ENCODE measurements at places on chromosomes 7 and 10.

DNA sequence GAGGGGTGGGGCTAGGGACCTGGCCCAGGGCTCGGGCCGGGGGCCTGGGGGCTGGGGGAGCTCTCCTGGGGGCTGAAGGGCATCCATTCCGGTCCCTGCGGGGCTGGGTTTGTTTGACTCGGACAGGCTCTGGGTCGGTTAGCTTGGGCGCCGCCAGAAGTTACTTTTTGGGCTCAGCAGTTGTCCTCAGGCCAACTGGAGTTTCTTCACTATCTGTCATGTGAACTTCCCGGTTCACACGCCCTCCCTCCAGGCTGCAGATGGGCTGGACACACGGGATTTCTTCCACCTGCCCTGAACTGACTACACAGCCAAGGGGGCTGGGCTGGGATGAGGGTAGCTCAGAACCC, 3.8 kb downstream of the SLC4A2 start:
- no peak for DNase-seq

- DNase-seq = no peak
Observed at GRCh38 chr7:92876836-92877235, 40.5 kb upstream of the CDK6 start.

DNA sequence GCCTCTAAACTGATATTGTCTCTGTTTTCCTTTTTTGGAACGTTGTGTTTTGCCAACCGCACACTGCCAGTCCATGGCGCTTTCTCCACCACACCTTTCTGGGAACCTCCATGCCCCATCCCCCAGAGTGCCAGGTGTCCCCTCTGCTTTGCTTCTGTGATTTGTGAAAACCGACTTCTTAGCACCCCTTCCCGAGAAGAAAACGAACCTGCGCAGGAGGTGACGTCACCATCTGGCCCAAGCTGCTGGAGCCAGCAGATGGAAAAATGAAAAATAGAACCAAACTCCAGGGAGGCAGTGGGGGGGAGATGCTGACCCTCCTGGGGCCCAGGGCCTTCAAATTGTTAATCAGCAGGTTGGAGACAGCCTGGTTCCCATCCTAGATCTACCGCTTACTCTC, 103.8 kb downstream of the HTR5A start:
- no peak for DNase-seq

DNA sequence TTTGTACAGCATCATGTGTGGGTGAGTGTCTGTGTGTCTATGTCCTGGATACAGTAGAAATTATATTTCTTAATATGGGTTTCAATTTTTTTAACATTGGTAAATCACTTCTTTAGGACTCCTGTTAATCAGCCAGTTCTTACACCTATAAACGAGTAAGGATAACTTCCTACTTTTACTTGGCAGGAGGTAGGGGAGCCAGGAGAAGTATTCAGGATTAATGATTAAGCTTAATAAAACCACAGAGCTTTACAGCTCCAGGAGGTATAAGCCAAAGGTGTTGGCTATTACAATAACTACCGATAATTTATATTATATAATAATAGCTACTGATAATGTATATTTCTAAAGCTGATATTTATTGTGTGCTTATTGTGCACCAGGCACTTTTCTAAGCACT, 1.7 kb upstream of the FAM3C start:
- DNase-seq = no peak

GRCh38 chr7:30022991-30023390, 3.5 kb downstream of the FKBP14 start:
- DNase-seq = no peak

- no peak for DNase-seq
Observed at GRCh38 chr10:114618722-114619121, 39.4 kb downstream of the ABLIM1 start.

DNA sequence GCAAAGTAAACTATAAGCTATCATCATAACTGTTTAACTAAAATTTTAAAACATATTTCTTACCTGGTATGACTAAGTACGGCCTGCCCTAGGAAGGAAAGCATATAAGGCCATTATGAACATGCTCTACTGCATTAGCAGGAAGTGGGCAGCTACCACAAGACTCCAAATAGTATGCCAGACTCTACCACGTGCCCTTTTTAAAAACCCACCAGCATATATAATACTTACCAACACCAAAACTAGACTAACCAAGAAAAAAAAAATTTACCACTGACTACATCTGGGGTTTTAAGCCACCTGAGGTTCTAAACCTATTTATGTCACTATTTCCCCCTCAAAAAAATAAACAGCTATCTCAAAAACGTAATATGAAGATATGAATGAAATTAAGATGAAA, 30.1 kb downstream of the NUDCD3 start:
- DNase-seq = no peak

- no peak for DNase-seq
Observed at GRCh38 chr7:31047313-31048146, 4.6 kb upstream of the ADCYAP1R1 start.

- no peak for DNase-seq
Observed at GRCh38 chr7:98178321-98178720, 32.9 kb upstream of the BHLHA15 start.

GRCh38 chr10:34638406-34639054, 176.6 kb downstream of the PARD3 start:
- peak; percentile 42 for DNase-seq

- DNase-seq = no peak
Observed at GRCh38 chr10:78578929-78579328, 489.8 kb upstream of the ZMIZ1 start.

GRCh38 chr10:113927440-113927839, 73.0 kb downstream of the NHLRC2 start:
- no peak for DNase-seq

DNA sequence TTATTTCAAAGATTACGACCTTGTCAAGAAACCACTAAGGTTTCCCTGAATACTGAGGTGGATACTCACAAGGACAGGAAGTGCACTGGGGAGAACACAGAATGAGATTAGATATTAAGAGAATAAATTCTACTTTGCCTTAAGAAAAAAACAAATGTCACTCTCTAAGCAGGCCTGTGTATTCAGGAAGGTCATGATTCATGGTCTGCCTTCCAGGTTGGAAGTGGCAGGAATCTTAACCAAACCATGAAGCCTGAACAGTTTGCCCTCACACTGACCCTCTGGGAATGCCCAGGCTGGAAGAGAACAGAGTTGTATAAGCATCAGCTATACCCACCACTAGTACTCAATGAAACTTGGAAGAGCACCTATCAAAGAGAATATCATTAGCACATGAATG, 227.6 kb downstream of the DGKI start:
- DNase-seq = no peak

All from brain pericyte (primary cell).